Lower lobe of right lung (tissue), 2 donors: ENCODE measurements at places on chromosomes 16 and 17. TPM values are rescaled to one million over a fixed set of nuclear protein-coding genes. Genes with fewer than 3 reads are reported as not detected.
A peak's percentile ranks its signal among the peaks of the same experiment; 100 is the strongest.

RASD1 gene
- total RNA-seq: 24.6 TPM

ABCA3 gene
- total RNA-seq: 491 TPM

- no peak for DNase-seq
Observed at GRCh38 chr16:27384425-27384824, 17.5 kb upstream of the IL21R start.

DNA sequence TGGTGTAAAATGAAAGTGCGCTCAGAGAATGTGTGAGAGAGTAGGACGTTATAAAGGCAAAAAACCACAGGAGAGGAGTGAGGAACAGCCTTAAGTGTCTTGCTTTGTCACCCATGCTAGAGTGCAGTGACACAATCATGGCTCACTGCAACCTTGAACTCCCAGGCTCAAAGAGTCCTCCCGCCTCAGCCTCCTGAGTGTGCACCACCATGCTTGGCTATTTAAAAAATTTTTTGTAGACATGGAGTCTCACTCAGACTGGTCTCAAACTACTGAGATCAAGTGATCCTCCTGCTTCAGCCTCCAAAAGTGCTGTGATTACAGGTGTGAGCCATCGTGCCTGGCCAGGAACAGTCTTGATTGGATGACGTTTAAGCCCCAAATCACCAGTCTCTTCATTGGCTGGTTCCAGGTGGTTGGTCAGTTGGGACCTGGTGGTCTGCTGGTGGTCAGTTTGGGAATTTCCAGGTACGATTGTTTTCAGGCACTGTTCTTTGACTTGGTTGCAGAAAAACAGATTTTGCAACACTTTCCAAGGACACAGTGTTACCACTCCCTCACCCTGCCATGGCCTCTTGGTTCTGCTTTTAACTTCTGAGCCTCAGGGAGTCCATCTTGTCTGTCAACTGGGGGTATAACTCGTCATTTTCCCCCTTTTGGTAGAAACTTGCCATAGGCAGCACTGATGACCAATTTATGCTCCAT lies 21.2 kb downstream of the DHODH start:
- no peak for DNase-seq

DNA sequence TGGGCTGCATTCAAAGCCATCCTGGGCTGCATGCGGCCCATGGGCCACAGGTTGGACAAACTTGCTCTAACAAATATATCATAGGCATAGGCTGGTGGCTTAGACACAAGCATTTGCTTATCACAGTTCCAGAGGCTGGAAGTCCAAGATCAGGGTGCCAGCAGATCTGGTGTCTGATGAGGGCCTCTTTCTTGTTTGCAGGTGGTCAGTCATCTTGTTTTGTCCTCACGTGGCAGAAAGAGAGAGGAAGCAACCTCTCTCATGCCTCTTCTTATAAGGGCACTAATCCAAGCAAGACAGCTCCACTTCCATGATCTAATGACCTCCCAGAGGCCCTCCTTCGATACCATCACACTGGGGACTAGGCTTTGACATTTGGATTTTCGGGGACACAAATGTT lies 238.7 kb upstream of the TNRC6C start:
- no peak for DNase-seq

- DNase-seq: no peak
Observed at GRCh38 chr16:9824200-9825068, 357.8 kb downstream of the GRIN2A start.

DNA sequence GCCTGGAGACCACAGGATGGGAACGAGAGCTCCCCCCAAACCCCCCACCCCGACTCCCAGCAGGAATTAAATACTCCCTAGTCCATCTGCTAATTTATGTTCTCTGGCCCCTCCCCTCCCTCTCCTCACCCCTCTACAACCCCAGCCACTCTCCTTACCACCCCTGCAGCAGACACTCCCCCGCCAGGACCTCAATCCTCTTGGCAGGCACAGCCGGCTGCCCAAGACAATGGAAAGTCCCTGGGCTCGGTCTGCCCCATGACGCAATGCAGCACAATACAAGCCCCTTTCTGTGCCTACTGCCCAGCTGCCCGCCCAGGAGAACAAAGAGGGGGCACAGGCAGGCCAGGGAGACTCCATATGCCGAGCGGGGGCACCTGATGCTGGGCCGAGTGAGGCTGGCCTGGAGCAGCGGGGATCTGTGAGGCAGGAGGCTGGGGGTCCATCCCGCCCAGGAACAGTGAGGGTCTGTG lies 30.3 kb upstream of the CDC42EP4 start:
- DNase-seq: peak; percentile 60

- no peak for DNase-seq
Observed at GRCh38 chr17:71666047-71666446, 454.8 kb upstream of the SOX9 start.

DNA sequence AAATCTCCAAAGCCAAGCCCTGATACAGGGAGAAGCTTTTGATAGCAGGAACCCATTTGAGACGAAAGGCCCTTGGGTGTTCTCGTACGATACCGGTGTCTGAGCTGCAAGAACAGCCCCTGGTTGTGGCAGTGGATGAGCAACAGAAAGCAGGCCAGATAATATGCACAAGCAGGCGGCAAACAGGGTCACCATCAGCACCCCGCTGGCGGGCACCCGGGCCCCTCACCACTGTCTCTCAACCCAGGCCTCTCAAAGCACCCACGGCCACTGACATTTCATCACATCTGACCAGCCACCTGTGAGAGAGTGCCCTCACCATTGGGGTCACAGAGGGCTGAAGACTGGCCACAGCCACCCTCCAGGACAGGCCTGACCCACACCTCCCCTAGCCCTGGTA lies 230.4 kb downstream of the C16orf78 start:
- no peak for DNase-seq

DNA sequence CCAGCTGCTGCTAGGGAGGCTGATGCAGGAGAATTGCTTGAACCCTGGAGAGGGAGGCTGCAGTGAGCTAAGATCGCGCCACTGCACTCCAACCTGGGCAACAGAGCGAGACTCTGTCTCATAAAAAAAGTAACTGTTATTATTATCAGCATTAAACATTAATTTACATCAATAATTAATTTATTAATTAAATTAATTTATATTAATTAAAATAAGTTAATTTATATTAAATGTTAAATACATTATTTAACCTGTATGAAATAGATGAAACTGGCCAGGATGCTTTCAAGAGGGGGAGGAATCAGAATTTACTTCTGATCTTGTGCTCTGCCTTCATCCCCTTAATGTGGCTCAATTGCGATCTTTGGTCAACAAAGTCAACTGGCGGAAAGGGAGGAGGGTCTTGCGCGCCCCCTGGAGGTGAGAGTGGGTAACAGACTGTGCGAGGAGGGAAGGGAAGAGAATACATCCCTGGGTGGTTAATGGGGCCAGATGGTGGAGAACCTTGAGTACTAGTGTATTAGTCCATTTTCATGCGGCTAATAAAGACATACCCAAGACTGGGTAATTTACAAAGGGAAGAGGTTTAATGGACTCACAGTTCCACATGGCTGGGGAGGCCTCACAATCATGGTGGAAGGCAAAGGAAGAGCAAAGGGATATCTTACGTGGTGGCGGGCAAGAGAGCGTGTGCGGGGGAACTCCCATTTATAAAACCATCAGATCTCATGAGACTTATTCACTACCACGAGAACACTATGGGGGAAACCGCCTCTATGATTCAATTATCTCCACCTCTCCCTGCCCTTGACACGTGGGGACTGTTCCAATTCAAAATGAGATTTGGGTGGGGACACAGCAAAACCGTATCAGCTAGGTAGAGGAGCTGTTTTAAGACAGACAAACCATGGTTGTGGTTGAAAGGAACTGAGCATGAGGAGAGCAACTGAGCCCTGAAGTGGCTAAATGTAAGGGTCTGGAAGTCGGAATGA lies 15.7 kb upstream of the CPPED1 start:
- DNase-seq: peak; percentile 76

DNA sequence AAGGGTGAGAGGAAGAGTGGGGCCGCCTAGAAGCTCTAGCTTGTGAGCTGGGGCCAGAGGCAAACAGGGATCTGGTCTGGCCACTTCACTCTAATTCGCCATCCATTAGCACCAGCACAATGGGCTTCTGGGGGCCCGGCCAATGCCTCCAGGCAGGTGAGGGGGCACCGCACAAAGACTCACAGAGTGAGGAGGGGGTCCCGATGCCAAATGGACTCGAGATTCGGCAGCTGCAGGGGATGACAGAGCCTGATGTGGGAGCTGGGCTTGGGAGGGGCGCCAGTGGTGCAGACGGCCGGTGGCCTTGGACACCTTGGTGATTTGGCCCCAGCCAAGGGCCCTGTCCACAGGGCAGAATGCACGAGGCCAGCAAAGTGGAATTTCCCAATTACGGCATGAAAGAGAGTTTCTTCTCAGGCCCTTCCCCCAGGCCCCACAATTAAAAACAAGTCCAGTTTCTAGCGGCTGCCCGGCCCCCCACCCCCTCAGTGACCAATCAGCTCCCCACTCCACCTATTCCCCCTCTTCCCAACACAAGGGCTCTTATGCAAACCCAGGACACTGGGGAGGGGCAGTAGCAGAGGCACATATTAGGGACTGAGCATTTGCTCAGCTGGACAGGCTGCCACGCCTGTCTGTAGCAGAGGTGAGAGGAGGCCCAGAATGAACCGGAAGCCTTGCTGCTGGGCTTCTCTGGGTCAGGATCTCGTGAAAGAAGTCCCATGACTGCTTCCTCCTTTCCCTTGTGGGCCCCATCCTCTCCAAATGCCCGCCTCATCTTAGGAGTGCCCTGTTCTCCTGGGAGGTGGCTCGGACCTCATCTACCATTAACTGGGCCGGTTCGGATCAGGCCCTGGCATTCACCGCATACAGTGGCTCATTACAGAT lies 39.4 kb upstream of the MTSS2 start:
- DNase-seq: peak; percentile 81
